ENCODE measurements at places on chromosomes 11 and 22. TPM values are rescaled to one million over a fixed set of nuclear protein-coding genes. Genes with fewer than 3 reads are reported as not detected.

- no peak overlapping the region for H3K4me3 ChIP-seq
- no peak overlapping the region for H3K27ac ChIP-seq
- H3K27me3 ChIP-seq, result no peaks in the 10 kb centered on the region
- no peak for DNase-seq
- H3K36me3 ChIP-seq, result no peaks in the 10 kb centered on the region
Measured at GRCh38 chr11:82757660-82758357, 24.1 kb upstream of the FAM181B start.

DNA sequence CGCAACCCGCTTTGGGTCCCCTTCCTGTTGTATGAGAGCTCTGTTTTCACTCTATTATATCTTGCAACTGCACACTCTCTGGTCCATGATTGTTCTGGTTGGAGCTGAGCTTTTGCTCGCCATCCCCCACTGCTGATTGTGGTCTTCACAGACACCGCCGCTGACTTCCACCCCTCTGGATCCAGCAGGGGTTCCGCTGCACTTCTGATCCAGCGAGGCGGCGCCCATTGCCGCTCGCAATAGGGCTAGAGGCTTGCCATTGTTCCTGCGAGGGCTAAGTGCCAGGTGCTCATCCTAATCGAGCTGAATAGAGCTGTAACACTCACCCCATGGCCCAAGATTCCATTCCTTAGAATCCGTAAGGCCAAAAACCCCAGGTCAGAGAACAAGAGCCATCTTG lies 1905.8 kb upstream of the RAG2 start:
- no peak overlapping the region for H3K27ac ChIP-seq
- no peaks in the 10 kb centered on the region for H3K27me3 ChIP-seq
- no peaks in the 10 kb centered on the region for H3K36me3 ChIP-seq
- no peaks in the 10 kb centered on the region for H3K4me1 ChIP-seq

DNA sequence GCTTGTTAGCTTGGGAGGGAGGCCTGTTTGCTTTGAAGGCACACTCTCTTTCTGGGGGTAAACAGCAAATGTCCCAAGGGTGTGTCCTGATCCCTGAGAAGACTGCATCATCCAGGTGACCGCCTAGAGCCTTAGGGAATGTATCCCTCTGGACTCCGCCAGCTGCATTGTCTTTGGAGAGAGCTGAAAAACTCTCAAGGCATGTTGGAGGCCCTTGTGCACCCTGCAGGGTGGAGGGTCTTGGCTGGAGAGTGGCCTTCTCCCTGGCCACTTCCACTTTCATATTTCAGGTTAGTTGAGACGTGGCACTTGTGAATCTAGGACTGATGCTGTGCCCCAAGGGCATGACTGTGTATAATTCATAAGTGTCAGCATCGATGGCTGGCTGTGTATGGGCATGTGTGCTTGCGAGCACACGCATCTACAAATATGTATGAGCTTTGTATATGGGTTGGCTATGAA lies 70.6 kb downstream of the ZBTB16 start:
- H3K36me3 ChIP-seq, result no peaks in the 10 kb centered on the region
- no peak overlapping the region for H3K4me3 ChIP-seq
- H3K4me1 ChIP-seq, result peaks cover 18% of the 10 kb centered on the region
- no peak overlapping the region for H3K27ac ChIP-seq

HRAS gene
- 67.0 TPM for total RNA-seq

GRCh38 chr11:67631411-67631810 lies 1.7 kb upstream of the NUDT8 start:
- no peak overlapping the region for H3K4me3 ChIP-seq
- DNase-seq, result peak; percentile 65
- no peaks in the 10 kb centered on the region for H3K27me3 ChIP-seq
- no peaks in the 10 kb centered on the region for H3K36me3 ChIP-seq

DNA sequence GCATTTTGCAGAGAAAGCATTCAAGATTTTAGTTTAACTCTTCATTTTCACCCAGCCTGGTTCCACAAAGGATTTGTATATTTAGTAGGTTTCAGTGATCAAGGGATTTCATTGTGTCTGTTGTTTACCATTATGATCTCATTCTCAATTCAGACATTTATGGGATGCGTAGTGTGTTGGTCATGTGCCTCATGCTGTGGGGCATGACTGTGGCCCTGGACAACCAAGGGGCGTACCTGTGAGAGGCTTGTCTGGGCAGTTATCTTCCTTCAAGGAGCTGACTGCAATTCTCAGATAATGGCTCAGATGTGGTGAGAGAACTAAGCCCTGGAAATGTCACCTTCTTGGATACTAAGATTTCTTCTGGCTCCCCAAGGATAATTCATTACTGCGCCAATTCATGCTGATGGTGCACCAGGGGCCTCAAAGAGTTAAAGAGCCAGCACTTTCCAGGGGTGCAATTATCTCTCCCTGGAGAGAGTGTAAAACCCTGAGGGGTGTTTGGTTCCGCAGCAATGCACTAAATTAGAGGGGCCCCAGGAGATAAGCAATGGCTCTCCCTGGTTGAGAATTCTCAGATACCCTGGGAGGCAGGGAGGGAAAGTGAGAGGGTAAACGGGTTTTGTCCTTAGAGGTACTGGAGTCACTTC lies 32.2 kb downstream of the SLC6A5 start:
- H3K27ac ChIP-seq, result no peak overlapping the region
- no peaks in the 10 kb centered on the region for H3K4me1 ChIP-seq
- H3K4me3 ChIP-seq, result no peak overlapping the region
- no peaks in the 10 kb centered on the region for H3K27me3 ChIP-seq
- DNase-seq, result no peak

GRCh38 chr11:84322211-84322610 lies 1036.0 kb upstream of the CCDC90B start:
- no peak overlapping the region for H3K4me3 ChIP-seq
- DNase-seq, result no peak
- no peaks in the 10 kb centered on the region for H3K36me3 ChIP-seq

DNA sequence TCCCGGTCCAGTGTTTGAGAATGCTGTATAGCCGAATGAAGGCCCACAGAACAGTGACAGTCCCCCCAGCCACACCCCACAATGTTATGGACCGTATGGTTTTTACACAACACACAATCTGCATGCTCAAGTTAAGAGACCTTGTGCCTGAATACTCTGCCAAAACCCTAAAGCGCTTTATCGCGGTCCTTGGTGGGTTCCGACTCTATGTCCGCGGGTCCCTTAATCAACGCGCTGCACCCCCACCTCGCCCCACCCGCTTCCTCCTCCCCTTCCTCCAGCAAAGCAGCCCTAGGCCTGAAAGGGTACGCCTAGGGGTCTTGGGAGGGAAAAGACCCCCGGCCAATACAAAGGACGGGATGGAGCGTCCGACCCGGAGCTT lies 442 bp downstream of the COPB1 start:
- no peaks in the 10 kb centered on the region for H3K36me3 ChIP-seq
- peak overlapping the region; percentile 75 for H3K27ac ChIP-seq
- no peaks in the 10 kb centered on the region for H3K27me3 ChIP-seq
- peak; percentile 55 for DNase-seq
- H3K4me3 ChIP-seq, result peak overlapping the region; percentile 62

DNA sequence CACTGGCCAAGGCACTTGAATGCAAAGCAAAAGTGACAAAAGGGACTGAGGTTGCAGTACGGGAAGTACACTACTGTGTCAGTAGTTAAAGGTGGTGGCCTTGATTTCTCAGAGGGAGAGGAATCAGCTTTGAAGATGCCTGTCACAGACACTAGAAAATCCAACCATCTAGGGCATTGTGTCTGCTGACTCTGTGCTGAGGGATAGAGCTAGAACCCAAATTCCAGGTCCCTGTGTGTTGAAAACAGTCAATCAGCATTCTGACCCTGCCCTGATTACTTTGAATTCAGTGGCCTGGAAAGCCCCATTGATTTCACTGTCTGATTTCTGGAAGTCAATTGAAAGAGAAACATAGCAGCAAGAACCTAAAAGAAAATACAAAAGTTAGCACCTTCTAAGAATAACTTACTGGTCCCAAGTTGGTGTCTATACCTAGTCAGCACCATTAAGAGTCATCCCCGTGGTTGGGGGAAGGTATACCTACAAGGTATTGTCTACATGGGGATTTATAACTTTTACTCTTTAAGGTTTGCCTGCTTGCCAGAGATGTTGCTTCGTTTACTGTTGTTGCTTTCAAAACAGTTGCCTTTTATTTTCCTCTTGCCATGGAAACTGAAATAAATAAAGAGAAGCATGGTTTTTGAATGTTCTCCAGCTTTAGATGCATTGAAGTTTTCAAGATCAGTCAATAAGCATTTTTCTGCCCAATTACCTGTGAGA lies 97.3 kb downstream of the PDHX start:
- no peaks in the 10 kb centered on the region for H3K4me1 ChIP-seq
- H3K27ac ChIP-seq, result no peak overlapping the region
- no peaks in the 10 kb centered on the region for H3K36me3 ChIP-seq
- H3K27me3 ChIP-seq, result no peaks in the 10 kb centered on the region

DNA sequence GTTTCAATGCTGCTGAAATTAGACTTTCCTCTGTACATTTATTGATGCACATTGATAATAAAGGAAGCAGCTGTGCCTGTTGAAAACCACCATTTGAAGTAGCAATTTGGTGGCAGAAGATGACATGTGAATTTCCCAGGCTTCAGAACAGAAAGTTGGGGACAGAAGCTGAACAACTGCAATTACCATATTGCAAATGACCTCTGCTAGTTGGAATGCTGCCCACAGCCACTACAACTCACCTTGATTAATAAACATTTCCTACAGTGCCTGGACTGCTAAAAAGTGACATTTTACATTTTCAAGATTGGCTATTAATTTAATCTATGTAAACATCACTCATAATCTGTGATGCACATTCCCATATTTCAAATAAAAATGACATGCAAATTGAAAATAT lies 208.6 kb downstream of the LUZP2 start:
- no peak for DNase-seq
- H3K27me3 ChIP-seq, result no peaks in the 10 kb centered on the region
- no peak overlapping the region for H3K4me3 ChIP-seq
- no peaks in the 10 kb centered on the region for H3K4me1 ChIP-seq
- no peaks in the 10 kb centered on the region for H3K36me3 ChIP-seq

GRCh38 chr11:101880222-101880621 lies 34.6 kb upstream of the CEP126 start:
- H3K36me3 ChIP-seq, result no peaks in the 10 kb centered on the region
- no peak overlapping the region for H3K27ac ChIP-seq
- no peak overlapping the region for H3K4me3 ChIP-seq
- DNase-seq, result no peak

- H3K4me3 ChIP-seq, result no peak overlapping the region
- no peak overlapping the region for H3K27ac ChIP-seq
- no peaks in the 10 kb centered on the region for H3K36me3 ChIP-seq
- peak; percentile 59 for DNase-seq
Measured at GRCh38 chr11:124069429-124070401, 28.6 kb upstream of the OR10G7 start.

CTSF gene
- total RNA-seq, result 17.3 TPM

DNA sequence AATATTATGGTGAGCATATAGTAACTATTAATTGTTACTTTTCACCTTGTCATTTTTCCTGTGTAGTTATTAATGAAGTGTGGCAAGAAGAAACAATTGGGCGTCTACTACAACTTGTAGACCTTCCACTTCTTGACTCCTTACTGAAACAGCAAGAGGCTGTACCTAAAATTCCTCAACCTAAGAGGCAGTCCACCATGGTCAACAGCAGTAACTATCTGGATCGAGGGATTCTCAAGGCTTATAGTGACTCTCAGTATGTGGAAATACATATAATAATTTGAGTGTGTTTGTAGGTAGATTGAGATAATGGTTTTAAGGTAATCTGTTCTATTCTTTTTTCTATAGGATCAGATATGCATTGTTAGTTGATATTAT lies 10.8 kb upstream of the TCP11L1 start:
- H3K4me1 ChIP-seq, result no peaks in the 10 kb centered on the region
- no peaks in the 10 kb centered on the region for H3K27me3 ChIP-seq
- no peak for DNase-seq

DNA sequence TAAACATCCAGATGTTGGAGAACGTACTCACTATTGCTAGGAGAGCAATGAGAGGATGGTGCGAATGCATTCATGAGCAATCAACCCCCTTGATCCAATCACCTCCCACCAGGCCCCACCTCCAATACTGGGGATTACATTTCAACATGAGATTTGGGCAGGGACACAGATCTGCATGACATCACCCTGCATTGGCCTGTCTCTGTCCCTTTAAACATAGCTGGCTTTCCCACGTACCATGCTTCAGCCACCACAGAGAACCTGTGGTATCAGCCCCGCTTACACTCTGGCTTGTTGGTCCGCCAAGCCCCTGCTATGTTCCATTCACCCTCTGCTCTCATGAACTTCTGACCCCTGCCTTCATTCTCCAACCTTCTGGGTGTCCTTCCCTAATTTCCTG lies 157.5 kb upstream of the E2F8 start:
- DNase-seq, result no peak
- no peaks in the 10 kb centered on the region for H3K4me1 ChIP-seq
- H3K4me3 ChIP-seq, result no peak overlapping the region
- H3K36me3 ChIP-seq, result no peaks in the 10 kb centered on the region
- H3K27me3 ChIP-seq, result no peaks in the 10 kb centered on the region

GRCh38 chr22:30662040-30662439 lies 5.6 kb downstream of the DUSP18 start:
- no peaks in the 10 kb centered on the region for H3K36me3 ChIP-seq
- DNase-seq, result no peak
- no peak overlapping the region for H3K27ac ChIP-seq
- no peaks in the 10 kb centered on the region for H3K4me1 ChIP-seq
- no peaks in the 10 kb centered on the region for H3K27me3 ChIP-seq
- no peak overlapping the region for H3K4me3 ChIP-seq

GRCh38 chr11:83671289-83671688 lies 385.1 kb upstream of the CCDC90B start:
- no peaks in the 10 kb centered on the region for H3K4me1 ChIP-seq
- H3K4me3 ChIP-seq, result no peak overlapping the region
- no peaks in the 10 kb centered on the region for H3K27me3 ChIP-seq
- no peak for DNase-seq
- H3K36me3 ChIP-seq, result no peaks in the 10 kb centered on the region

TRIM49 gene
- total RNA-seq, result not detected

DNA sequence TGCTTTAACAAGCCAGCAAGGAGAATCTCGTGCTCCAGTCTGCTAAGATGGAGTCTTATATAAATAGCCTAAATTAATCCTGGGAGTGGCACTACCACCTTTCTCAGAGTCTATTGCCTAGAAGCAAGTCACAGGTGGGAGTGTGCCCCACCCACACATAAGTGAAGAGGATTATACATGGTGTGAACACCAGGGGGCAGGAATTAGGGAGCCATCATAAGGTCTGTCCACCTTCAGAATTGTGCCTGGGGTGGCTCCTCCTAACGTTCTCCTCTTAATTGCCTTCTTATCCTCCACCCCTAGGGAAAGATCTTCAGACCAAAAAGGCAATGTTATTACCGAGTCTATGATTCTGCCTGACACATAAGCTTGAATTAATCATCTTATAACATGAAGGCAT lies 276.8 kb upstream of the SESN3 start:
- no peaks in the 10 kb centered on the region for H3K27me3 ChIP-seq
- H3K36me3 ChIP-seq, result no peaks in the 10 kb centered on the region
- H3K27ac ChIP-seq, result no peak overlapping the region
- no peak for DNase-seq
- H3K4me3 ChIP-seq, result no peak overlapping the region

CASP4 gene
- 29.8 TPM for total RNA-seq

DNA sequence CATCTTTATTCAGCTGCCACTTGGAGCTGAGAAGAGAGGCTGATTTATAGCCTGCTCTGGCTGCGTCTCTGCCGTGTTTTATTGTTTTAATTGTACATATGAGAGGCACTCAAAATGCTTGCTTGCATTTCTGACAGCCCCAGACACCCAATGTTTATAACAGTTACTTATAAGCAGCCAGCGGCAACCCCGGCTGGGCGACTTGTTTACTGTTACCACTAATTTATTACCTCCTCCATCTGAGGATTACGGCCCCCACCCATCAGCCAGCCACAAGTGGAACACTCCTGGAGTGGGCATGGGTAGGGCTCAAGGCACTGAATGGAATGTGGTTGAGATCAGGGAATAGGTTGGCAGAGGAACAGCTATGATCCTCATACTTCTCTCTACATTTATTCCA lies 61.2 kb downstream of the CLPB start:
- no peak for DNase-seq
- no peaks in the 10 kb centered on the region for H3K27me3 ChIP-seq
- no peaks in the 10 kb centered on the region for H3K36me3 ChIP-seq
- no peaks in the 10 kb centered on the region for H3K4me1 ChIP-seq
- no peak overlapping the region for H3K4me3 ChIP-seq
